Kidney capillary endothelial cell (primary cell): ENCODE measurements at places on chromosomes 7 and 10.
A peak's percentile ranks its signal among the peaks of the same experiment; 100 is the strongest.

- DNase-seq: peak; percentile 82
These were observed 77.9 kb downstream of the ARHGAP21 start for GRCh38 chr10:24645784-24646183.

DNA sequence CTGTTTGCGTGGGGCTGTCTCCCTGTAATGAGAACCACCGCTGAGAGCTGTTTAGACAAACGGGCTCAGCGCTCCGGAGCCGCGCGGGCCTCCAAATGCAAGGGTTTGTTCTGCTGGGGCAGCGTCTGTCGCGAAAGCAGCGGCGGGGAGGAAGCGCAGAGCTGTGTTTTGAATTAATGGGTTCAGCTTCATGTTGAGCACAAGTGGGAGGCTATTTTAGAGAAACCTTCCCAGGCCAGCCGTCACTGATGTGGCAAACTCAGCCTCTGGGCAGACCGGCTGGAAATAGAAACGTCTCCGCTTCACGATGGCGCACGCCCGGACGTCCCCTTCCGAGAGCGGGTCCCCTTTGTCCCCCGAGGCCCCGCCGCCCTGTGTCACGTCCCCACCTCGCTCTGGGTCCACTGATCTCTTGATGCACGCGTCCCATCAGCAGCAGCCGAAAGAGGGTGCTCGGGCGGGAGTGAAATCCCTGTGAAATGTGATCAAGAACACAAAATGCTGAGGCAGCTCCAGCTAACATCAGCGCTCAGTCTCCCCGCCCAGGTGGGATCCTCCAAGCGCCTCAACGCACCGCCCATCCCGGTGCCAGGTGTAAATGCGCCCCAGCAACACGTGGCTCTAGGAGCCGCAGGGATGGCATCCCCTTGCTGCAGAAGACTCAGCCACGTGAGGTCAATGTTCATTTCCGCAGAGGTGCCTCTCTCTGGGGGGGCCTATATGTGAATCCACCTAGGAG lies 44.9 kb downstream of the BAMBI start:
- DNase-seq: peak; percentile 15

DNA sequence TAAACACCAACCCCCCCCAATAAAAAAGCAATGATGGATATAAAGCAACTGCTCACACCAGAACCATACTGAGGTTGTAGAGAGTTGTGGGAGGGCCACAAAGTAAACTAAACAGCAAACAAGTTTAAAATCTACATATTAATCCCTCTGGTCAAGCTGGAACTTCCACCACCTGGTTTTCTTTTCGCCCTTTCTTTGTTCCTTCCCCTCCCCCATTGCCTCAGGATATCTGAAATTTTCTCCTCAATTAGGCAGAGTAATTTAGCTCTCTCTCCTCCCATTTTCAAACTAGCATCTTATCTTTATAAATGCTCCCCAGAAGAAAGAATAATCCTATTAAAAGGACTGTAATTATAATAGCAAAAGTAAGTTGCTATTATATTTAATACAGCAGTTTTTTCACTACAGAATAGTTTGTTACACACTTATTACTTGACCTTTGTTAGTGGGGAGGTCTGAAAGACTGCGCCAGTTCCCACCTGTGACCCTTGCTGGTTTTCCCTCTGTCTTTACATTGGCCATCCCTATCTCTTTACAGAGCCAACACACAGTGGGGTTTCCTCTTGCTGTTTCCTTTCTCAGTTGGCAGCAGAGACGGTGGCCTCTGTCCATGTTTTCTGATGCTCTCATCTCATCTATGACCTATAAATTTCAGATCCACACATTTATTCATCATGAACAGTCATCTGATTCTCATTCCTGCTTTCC lies 235.4 kb downstream of the RNLS start:
- no peak for DNase-seq

DNA sequence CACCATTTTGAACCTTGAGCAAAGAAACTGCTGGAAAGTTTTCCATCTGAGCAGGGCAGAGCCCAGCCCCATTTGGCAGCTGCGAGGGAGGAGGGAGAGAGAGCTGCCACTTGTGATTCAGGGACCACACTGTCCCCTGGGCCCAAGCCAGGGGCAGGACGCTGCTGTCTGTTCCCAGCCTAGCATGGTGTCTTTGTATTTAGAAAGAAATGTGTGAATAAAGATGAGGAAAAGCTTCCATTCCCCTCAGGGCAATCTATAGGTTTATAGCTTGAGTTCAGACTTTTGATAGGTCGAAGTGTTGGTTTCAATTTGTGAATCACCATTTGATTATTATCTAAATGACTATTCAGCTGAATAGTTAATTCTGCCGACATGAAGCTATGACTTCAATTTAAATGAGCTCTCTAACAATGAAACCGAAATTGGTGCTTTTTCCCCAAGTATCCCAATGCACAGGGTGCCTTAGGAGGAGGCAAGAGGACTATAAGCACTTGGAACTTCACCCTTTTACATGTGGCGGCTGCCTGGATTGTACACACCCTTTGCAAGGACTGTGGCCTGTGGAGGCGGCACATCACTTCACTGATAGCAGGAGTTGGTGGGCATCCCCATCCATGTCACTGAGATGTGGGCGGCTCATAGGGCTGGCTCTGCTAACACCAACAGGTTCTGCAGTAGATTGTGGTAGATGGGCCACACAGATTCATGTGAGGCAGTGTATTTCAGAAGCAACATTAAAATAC lies 223.5 kb downstream of the CCDC3 start:
- DNase-seq: no peak

- DNase-seq: no peak
These were observed 220.2 kb upstream of the SH2B2 start for GRCh38 chr7:102066476-102066875.

- no peak for DNase-seq
These were observed 75.8 kb upstream of the LRRC17 start for GRCh38 chr7:102836977-102837376.
